Cardiac atrium fibroblast (primary cell): ENCODE measurements at places on chromosomes 4 and X. TPM values are rescaled to one million over a fixed set of nuclear protein-coding genes. Genes with fewer than 3 reads are reported as not detected.

Gene CHRDL1
- 1.4 and 7.8 TPM in 2 replicates for total RNA-seq

Gene COX7B2
- not detected in 2 replicates for total RNA-seq

Gene CT45A5
- total RNA-seq: not detected in 2 replicates

Gene LDB2
- 0.54 and 9.9 TPM in 2 replicates for total RNA-seq

Gene UGT2A1
- 0.16 TPM in 1 of 2 replicates, not detected in the other for total RNA-seq

Gene IL1RAPL1
- 0.18 TPM in 1 of 2 replicates, not detected in the other for total RNA-seq

Gene FHIP1A
- total RNA-seq: 0.16 TPM in 1 of 2 replicates, not detected in the other

Gene NDP
- total RNA-seq: 0.54 and 2.6 TPM in 2 replicates

Gene CDS1
- under 0.01 and 0.36 TPM in 2 replicates for total RNA-seq

Gene CPLX1
- not detected in 2 replicates for total RNA-seq

Gene SPATA18
- 0.54 and 3.7 TPM in 2 replicates for total RNA-seq

Gene PPP1R2C
- not detected in 2 replicates for total RNA-seq

Gene GPR82
- not detected in 2 replicates for total RNA-seq

Gene EXOC1L
- total RNA-seq: not detected in 2 replicates

Gene ADH6
- total RNA-seq: 0.16 and 0.54 TPM in 2 replicates

Gene MID1IP1
- 32.5 and 41.5 TPM in 2 replicates for total RNA-seq

Gene SNCA
- total RNA-seq: not detected in 2 replicates

Gene ARL9
- total RNA-seq: 0.16 TPM in 1 of 2 replicates, not detected in the other

Gene PDZD4
- 1.1 and 5.5 TPM in 2 replicates for total RNA-seq

Gene PABPC1L2A
- not detected in 2 replicates for total RNA-seq

Gene INTU
- 2.0 and 4.5 TPM in 2 replicates for total RNA-seq

Gene F8A3
- 9.4 and 11.0 TPM in 2 replicates for total RNA-seq

Gene CT55
- total RNA-seq: not detected in 2 replicates

Gene TRPC5OS
- not detected in 2 replicates for total RNA-seq

Gene TRIM61
- total RNA-seq: 2.6 and 2.7 TPM in 2 replicates

Gene MAGEA12
- not detected in 2 replicates for total RNA-seq

Gene USP17L21
- not detected in 2 replicates for total RNA-seq

Gene PALLD
- 18.4 and 43.1 TPM in 2 replicates for total RNA-seq

Gene PCYT1B
- total RNA-seq: 0.72 and 0.97 TPM in 2 replicates

Gene UGT2B7
- total RNA-seq: not detected in 2 replicates

Gene ELF2
- total RNA-seq: 19.9 and 28.3 TPM in 2 replicates

Gene DCAF12L2
- total RNA-seq: 0.18 TPM in 1 of 2 replicates, not detected in the other

Gene ARHGAP36
- not detected in 2 replicates for total RNA-seq

Gene MAGEB1
- total RNA-seq: not detected in 2 replicates

Gene SPACA5B
- not detected in 2 replicates for total RNA-seq

Gene AR
- 1.6 and 2.7 TPM in 2 replicates for total RNA-seq

Gene DDIT4L
- total RNA-seq: 0.18 and 1.6 TPM in 2 replicates

Gene APOO
- 8.1 and 38.5 TPM in 2 replicates for total RNA-seq

Gene USP51
- 0.36 and 1.5 TPM in 2 replicates for total RNA-seq

Gene EDNRA
- total RNA-seq: 8.3 and 12.3 TPM in 2 replicates

Gene UGT2B10
- not detected in 2 replicates for total RNA-seq

Gene RGN
- 0.90 and 2.8 TPM in 2 replicates for total RNA-seq

Gene MSANTD1
- total RNA-seq: 0.36 TPM in 1 of 2 replicates, not detected in the other

Gene RPL9
- 3,792 and 4,113 TPM in 2 replicates for total RNA-seq

Gene TRO
- 4.9 and 9.9 TPM in 2 replicates for total RNA-seq

Gene ASMT
- not detected in 2 replicates for total RNA-seq

Gene GAGE12F
- not detected in 2 replicates for total RNA-seq
